ENCODE measurements at places on chromosomes 3 and 15. TPM values are rescaled to one million over a fixed set of nuclear protein-coding genes. Genes with fewer than 3 reads are reported as not detected.
A peak's percentile ranks its signal among the peaks of the same experiment; 100 is the strongest.

DNA sequence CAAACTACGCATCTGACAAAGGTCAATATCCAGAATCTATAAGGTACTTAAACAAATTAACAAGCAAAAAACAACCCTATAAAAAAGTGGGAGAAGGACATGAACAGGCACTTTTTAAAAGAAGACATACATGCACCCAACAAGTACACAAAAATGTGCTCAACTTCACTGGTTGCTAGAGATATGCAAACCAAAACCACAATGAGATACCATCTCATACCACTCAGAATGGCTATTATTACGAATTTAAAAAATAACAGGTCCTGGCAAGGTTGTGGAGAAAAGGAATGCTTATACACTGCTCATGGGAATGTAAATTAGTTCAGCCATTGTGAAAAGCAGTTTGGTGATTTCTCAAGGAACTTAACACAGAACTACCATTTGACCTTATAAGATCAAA, 175.6 kb upstream of the MLF1 start:
- no peak for DNase-seq

GRCh38 chr15:98888820-98889479, 118.6 kb downstream of the PGPEP1L start:
- DNase-seq = no peak

DNA sequence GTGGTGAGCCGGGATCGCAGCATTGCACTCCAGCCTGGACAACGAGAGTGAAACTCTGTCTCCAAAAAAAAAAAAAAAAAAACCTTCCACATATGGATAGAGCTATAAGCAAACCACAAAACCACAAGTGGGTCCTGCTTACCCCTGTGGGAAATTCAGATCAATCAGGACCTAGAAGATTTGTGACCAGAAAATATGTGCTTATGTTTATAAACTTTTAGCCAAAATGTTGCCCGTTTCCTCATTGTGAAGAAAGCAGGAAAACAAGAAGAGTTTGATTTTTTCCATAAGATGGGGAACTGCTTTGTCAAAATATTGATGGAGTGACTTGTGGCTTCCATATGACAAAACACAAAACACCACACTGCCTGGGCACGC, 3.4 kb upstream of the SLC25A38 start:
- no peak for DNase-seq

GRCh38 chr3:137116619-137117018, 158.8 kb downstream of the IL20RB start:
- DNase-seq = no peak

GRCh38 chr3:79314962-79315361, 452.8 kb downstream of the ROBO1 start:
- DNase-seq = no peak

DNA sequence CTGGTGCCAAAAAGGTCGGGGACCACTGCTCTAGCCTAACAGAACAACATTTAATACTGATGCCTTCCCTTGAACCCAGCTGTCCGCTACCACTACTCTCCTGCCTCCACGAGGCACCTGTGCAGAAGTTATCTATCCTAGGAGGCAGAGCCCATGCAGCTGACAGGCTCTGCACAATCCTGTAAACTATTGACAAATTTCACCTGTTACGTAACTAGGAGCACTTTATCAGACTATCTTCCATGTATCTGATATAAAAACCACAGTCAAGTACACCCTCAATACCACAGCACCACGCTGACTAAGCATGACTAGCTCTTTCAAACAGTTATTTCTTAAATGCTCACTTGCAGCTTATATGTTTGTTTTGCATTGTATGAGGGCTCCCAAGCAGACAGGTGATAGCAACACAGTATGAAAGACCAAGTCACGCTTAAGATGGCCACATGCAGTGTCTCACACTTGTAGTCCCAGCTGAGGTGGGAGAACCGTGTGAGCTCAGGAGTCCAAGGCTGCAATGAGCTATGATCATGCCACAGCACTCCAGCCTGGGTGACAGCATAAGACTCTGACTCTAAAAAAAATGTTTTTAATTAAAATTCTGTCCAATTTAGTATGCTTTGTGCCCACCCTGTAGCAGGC, 4.5 kb upstream of the IL17RC start:
- DNase-seq = peak; percentile 59

GRCh38 chr3:171956181-171956683, 83.1 kb upstream of the FNDC3B start:
- no peak for DNase-seq

DNA sequence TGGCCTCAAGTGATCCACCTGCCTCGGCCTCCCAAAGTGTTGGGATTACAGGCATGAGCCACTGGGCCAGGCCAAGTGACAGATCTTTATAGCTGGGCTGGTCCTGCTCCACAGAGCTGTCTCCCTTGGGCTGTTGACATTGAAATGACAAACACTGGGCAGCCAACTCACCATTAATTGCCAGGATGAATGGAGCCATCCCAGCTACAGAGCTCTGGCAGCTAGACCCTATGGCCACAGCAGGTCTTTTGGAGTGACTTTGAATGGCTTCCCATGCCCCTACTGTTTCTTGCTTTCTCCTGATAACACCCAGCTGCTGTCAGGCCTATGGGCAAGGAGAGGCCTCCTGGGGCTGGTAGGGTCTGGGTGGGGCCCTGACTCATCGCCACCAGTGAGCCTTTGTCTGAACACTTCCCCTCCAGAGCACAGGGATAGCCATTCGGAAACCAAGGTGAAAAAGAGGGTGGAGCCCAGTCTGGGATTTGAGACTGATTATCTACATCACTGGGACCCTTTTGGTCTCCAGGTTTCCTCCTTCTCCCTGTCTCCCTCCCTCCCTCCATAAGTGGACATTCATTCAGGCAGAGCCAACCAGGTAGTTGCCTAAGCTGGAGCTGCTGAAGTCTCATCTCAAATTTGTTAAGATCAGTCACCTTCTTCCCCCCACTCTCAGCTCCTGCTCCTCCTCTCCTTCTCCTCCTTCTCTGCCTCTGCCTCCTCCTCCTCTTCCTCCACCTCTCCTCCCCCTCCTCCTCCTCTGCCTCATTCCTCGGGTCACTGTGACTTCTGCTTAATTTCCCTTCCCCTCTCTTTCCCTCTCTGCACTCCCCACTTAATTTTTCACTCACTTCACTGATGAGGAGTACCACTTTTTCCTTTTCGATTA, 34.0 kb downstream of the BHLHE40 start:
- no peak for DNase-seq

DNA sequence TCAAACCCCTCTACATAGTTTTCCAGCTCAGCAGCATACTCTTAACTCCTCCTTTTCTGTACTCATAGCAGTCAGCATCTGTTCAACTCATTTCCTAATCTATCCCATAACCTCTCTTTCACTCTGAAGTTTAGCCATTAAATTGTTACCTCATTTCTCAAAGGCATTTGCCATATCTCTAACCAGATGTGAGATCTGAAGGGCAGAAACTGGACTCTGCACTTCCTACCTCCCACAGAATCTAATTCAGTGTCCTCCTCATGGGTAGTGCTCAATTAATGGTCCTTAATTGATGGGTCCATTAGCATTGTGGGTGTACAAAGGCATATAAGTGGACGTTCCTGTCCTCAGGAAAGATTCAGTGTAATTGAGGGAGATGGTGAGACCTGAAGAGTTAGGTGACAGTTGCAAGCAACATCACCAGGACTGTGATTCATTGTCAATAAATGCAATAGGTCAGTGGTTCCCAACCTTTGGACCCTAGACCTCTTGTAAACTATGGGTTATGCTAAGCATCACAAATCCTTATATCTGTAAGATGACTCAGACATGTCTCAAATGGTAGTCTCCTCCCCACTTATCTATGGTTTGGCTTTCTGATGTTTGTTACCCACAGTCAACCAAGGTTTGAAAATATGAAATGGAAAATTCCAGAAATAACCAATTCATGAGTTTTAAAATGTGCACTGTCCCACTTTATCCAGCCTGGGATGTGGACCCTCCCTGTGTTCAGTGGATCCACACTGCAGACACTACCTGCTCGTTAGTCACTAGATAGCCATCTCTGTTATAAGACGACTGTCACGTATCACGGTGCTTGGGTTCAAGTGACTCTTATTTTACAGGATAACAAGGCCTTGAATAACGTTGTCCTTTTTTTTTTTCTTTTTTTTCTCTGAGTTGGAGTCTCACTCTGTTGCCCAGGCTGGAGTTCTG, 25.0 kb upstream of the UACA start:
- no peak for DNase-seq

DNA sequence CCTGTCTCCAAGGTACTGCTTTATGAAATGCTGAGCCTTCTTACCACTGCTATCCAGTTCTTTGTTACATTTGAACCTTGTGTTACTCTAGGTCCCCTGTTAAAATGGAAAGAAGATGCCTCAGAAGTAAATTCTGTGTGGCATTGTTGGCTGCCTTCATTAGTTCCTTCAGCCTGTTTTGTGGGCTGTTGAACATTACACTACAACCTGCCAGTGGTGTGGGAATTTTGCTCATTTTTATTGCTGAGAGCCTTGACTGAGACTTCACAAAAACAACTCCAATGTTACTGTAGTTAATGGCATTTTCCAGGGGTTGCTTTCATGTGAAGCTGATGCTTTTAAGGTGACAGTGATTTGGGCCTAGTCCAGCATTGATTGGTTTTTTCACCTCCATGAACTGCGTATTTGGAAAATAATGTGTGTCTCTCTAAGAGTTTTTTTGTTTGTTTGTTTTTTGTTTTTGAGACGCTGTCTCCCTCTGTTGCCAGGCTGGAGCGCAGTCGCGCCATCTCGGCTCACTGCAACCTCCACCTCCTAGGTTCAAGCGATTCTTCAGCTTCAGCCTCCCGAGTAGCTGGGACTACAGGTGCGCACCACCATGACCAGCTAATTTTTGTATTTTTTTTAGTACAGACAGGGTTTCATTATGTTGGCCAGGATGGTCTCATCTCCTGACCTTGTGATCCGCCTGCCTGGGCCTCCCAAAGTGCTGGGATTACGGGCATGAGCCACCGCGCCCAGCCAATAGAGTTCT, 4.3 kb downstream of the MAPK6 start:
- DNase-seq = no peak

DNA sequence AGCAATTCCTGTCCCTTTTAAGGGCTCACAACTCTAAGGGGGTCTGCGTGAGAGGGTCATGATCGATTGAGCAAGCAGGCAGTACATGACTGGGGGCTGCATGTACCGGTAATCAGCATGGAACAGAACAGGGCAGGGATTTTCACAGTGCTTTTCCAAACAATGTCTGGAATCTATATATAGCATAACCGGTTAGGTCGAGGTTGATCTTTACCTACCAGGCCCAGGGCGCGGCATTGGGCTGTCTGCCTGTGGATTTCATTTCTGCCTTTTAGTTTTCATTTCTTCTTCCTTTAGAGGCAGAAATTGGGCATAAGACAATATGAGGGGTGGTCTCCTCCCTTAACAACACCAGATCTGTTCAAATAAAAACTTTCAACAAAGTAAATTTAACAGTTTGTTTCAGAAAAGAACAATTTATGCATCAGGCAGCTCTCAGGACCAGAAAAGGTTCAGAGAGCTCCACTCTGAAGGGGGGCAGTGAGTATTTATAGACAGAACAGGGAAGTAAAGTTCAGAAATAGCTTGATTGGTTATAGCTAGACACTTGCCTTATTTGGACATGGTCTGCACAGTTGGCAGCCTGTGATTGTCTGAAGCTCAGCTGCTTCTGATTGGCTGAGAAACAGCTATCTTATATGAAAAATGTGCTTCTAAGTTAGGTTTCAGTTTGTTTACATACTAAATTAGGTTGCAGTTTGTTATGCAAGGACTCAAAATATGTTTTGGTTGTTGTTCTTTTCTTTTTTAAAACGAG, 17.2 kb upstream of the B4GALT4 start:
- no peak for DNase-seq

The COLQ gene
- total RNA-seq = 6.3 TPM

The XCR1 gene
- not detected for total RNA-seq

The VIPR1 gene
- total RNA-seq = 104 TPM

The GMNC gene
- not detected for total RNA-seq

The PLA2G4D gene
- total RNA-seq = not detected

The DUOXA2 gene
- total RNA-seq = not detected

The SHC4 gene
- 0.29 TPM for total RNA-seq

The DOCK3 gene
- total RNA-seq = 2.5 TPM

The CA12 gene
- total RNA-seq = not detected

The ABCC5 gene
- total RNA-seq = 42.6 TPM

The WNT7A gene
- total RNA-seq = 19.3 TPM

Measured in CD4-positive, alpha-beta memory T cell (primary cell).